ENCODE measurements at places on chromosomes 12 and 14. TPM values are rescaled to one million over a fixed set of nuclear protein-coding genes. Genes with fewer than 3 reads are reported as not detected.

Gene MYH6
- 0.08 TPM for total RNA-seq

Gene TMTC2
- total RNA-seq: 11.4 TPM

Gene TAS2R13
- 1.7 TPM for total RNA-seq

Gene TMEM253
- 0.57 TPM for total RNA-seq

Gene GLIPR1L1
- not detected for total RNA-seq

- no peak for ATAC-seq
Observed at GRCh38 chr12:122918827-122919226, 22.9 kb upstream of the VPS37B start.

DNA sequence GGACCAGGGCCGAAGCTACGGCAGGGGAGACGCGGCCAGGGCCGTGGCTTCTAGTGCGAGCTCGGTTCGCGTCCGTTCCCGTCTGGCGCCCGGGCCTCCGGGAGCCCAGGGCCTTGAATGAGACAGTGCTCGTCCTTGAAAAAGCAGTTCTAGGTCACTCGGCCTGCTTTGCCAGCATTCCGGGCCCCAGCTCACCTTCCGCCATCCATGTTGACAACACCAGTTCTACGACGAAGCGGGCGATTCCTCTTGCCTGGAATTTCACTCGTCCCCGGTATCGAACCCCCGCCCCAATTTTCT is 4.5 kb downstream of the OR10AD1 start:
- ATAC-seq: peak; percentile 2

DNA sequence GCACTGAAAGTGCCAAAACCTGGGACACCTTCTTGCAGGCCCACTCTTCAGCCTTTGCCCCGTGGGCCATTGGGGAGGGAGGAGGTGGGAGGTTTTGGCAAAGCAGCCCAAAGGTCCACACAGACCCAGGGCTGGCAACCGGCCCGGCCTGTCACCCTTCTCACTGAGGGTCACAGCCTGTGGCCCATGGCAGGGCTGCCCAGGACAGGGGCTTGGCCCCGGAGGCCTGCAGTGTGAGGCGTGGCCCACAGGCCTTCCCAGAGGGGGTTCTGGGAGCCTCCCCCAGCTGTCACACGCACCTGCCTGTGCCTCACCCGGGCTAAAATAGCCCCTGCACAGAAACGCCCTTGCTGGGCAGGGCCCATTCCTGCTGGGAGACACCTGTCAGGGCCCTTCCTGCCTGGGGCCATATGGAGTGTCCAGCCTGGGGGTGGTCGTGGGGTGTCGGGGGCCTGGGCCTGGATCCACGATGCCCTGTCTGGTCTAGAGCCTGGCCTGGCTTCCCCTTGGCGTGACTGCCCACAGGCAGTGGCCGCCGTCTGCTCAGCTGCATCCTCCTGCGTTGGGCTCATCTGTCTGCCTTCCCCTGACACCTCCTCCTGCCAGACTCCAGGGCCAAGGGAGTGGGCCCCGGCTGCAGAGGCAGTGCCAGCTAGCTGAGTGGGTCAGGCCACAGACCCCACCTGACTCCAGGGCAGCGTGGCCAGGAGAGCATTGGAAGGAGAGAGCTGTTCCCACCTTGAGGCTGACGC is 19.2 kb downstream of the PACS2 start:
- no peak for ATAC-seq

GRCh38 chr12:84763107-84763506 is 149.5 kb downstream of the SLC6A15 start:
- no peak for ATAC-seq

- ATAC-seq: no peak
Observed at GRCh38 chr14:82052778-82053177, 519.1 kb upstream of the SEL1L start.

- ATAC-seq: no peak
Observed at GRCh38 chr14:22945642-22946041, 11.2 kb downstream of the HAUS4 start.

- ATAC-seq: no peak
Observed at GRCh38 chr12:89278169-89278568, 74.1 kb downstream of the DUSP6 start.

All from motor neuron (in vitro differentiated cells).